ENCODE measurements at places on chromosomes 12 and 14. TPM values are rescaled to one million over a fixed set of nuclear protein-coding genes. Genes with fewer than 3 reads are reported as not detected.

- no peak for DNase-seq
Measured at GRCh38 chr12:13195250-13195649, 1.3 kb upstream of the EMP1 start.

- DNase-seq, result peak; percentile 52
Measured at GRCh38 chr12:120818416-120818815, 85.7 kb downstream of the SPPL3 start.

The TAS2R14 gene
- 9.1 TPM for total RNA-seq

- no peak for DNase-seq
Measured at GRCh38 chr12:91219511-91219910, 36.9 kb upstream of the DCN start.

DNA sequence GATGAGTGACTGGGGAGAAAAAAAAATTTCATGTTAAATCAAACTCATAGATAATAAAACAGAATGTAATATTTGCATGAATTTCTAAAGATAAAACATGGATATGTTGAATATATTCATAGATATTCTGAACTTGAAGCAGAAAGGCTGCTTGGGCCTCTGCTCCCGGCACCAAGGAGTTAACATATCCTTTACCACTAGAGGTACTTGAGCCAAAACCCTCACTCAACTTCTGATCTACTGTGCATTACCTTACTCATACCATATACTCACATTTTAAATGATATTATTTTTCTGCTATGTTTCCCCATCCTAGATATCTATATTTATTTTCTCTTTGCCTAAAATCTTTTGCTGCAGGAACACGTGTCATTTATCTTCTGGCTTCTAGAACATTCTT, 14.9 kb downstream of the AREL1 start:
- DNase-seq, result no peak

DNA sequence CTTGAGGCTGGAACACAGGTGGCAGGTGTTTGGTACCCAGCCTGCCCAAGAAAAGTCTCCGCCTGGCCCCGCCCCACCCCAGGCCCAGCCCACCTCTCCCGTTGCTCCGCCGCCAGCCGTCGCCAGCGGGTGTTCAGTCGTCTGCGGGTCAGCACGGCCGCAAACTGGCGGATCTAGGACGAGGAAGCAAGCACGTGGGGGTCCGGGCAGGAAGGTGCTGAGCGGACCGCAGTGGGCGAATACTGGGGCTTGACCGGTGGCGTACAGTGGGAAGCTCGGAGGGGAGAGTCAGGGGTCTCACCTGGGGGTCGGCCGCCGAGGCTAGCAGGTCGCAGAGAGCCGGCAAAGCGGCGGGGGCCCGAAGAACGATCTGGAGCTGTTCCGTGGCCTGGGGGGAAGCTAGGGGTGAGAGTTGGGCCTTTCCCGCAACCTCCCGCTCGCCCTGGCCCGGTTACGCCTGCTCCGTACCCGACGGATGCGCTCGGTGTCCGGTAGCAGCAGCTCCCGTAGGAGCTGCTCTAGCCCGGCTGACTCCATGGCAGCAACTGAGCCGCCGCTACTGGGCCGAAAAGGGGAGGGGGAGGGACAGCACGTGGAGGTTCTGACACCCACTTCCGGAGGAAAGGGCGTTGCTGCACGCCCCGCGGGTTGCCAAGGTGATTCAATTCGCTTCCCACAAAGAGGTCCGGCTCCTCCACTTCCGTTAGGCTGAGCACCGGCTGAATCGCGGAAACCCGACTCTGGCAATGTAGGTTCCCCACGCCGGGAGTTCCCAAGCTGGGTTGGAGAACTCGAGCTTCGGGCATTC, at the start of gene IPO4:
Gene IPO4, minus strand, starts transcription at position 566 of the 808 bp plus-strand sequence. Its CDS starts 29 bp downstream, at position 537.
- DNase-seq, result peak; percentile 98

GRCh38 chr12:64450057-64450640, 1.8 kb upstream of the TBK1 start:
- DNase-seq, result no peak

GRCh38 chr14:74684434-74684833, 28.4 kb downstream of the AREL1 start:
- DNase-seq, result no peak

DNA sequence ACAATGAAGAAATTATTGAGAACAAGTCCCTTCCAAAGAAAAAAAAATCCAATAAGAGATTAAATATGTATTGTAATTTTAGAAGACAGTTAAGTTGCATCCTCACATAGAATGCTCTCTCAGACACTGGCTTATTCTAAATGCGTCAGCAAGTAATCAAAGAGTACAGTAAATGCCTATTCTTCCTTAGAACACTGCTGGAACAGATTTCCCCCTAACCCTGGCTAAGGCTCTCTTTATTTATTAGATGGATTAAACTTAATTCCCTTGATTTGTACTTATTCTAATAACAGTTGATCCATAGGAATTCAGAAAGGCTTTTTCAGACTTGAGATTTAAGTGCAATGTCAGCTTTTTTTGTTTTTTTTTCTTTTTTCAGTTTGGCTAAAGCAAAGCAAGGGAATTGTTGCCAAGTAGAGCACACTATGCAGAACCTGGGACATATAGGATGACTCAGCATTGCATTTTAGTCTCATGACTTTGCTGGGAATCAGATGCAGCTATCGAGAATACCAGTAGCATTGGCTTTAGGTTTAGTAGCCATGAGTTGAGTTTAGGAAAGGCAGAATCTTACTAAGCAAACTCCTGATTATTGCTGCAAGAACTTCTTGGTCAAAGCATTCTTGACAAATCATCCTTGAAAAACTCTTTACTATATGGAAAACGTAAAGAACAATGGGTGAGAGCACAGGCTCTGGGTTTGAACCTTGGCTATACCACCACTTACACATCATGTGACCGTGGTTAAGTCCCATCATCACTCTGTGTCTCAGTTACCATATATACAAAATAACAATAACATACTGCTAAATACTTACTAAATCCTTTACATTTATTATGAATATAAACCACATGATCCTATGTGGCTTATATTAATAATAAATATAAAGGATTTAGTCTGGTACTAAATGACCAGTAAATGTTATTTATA, 26.7 kb downstream of the MED21 start:
- peak; percentile 13 for DNase-seq

The GPD1 gene
- 222 TPM for total RNA-seq

The CNIH1 gene
- total RNA-seq, result 230 TPM

DNA sequence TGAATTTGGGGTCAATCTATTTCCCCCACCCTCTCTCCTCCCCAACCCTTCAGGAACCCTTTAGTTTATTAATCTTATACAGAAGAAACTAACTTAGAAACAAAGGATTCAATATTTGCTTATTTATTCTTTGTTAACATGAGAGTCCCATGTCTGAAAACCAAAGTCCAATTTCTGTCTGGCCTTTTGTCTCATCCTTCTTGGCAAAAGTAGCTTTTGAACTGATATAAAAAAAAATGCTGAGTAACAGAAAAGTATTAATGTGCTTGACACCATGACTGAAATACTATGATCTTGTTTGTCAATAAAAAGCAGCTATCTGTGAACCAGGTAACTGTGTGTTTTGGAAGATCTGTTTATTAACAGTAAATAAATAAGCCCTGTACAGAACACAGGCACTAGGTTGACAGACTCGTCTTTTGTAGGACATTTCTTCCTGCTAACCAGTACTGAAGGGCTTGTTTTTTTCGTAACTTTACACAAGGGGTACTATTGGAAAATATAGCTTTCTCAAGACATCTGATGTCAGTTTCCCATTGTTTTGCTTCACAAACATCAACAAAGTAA, 10.8 kb downstream of the PIGH start:
- DNase-seq, result no peak

DNA sequence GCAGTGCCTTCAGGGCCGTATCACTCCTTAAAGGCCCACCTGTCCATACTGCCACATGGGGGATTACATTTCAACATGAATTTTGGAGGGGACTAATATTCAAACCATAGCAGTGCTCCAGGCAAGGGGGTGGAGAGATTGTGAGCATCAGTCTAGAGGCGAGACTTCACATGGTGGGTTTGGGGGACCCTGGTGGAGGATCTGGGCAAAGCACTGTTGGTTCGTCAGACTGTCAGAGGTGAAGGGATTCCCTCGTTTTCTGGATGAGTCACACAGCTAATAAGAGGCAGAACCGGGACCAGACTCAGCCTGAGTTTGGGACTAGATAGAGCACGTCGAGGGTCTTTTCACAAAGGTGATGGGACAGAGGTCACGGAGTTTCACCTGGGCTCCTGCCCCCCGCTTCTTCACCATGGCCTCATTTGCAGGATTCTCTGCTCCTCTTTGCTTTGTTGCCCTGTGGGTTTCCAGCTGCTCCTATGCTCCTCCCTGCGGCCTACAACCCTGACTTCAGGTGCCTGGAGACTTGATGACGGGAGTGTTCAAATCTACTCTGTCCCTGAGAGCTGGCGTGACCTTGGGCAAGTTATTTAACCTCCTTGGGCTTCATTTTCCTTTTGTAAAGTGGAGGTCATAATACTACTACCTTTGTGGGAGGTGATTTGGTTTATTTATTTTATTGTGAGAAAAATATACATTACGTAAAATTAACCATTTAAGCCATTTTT, 41.5 kb downstream of the TEAD4 start:
- no peak for DNase-seq

- DNase-seq, result no peak
Measured at GRCh38 chr12:26704684-26705460, 128.1 kb downstream of the ITPR2 start.
